ENCODE measurements at places on chromosomes 12 and 14.

DNA sequence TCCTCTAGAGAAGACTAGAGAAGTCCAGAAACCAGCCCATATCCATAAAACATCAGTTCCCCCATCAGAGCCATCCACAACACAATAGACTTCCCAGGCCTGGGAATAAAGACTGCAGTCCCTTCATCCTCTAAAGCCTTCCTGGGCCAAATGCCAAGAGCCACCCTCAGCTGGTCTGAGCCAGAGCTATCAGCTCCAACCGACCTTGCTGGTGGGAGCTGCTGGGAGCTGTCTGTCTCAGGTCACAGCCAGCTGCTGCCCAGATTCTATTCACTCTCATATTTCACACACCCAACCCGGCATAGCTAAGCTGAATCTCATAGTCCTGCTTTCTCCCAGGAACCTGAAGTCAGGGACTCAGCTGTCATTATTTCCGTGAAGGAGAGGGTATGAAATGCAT is 10.9 kb upstream of the TFCP2 start:
- no peak for DNase-seq

GRCh38 chr14:85300107-85300506 is 229.8 kb upstream of the FLRT2 start:
- DNase-seq: no peak

DNA sequence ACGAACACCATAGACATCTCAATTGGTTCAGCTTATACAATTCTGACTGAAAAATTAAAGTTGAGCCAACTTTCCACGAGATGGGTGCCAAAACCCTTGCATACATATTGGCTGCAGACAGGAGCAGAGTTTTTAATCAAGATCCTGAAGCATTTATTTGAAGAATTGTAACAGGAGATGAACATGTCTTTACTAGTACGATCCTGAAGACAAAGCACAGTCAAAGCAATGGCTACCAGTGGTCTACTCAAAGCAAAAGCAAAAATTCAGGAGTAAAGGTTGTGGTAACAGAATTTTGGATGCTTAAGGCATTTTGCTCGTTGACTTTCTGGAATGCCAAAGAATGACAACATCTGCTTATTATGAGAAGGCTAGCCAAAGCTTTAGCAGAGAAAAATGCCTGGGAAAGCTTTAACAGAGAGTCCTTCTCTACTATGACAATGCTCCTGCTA is 20.7 kb downstream of the ZDHHC17 start:
- no peak for DNase-seq

- DNase-seq: no peak
These were observed 15.8 kb upstream of the KRAS start for GRCh38 chr12:25266497-25266896.

DNA sequence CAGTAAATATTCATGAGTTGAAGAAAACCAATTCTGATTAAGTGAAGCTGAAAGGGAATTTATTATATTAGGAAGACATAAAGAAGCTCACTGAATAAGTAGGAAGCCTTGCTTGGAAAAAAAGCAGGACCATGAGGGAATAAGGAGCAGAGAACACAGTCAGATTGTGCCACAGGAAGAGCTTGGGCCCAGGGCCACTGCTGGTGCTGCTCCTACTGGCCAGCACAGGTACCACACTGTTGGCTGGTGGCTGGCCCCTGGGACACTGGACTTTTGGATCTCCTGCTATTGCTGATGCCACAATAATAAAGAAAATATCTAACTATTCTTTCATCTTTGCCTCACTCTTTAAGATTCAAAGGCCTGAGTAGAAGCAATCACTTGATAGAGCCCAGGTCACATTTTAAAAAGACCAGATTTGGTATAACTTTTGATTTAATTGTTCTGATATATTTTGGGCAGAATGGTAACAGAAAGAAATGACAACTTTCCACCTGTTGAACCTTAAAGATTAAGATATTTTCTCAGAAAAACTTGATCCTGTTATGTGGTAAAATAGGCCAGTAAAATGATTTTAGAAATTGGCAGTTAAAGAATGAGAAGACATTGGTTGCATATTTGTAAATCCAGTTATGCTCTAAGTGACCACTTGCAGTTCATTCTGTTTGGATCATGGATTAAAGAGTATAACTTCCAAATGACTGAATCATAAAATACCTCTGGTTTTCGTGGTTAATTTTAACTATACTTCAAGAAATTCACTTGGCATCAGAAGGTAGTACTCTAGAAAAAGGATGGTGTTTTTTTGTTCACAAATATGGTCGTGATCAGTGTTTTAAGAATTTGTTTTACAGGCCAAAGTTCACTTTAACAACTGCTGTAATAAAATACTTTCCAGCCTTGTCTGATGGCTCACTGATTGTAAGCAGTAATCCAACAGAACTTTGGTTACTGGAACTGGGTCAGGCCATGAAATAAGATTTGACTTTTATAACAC is 68.3 kb downstream of the DERA start:
- no peak for DNase-seq

- no peak for DNase-seq
These were observed 123.7 kb downstream of the DAD1 start for GRCh38 chr14:22465201-22465840.

GRCh38 chr12:60842181-60842580 is 1246.4 kb downstream of the SLC16A7 start:
- no peak for DNase-seq

DNA sequence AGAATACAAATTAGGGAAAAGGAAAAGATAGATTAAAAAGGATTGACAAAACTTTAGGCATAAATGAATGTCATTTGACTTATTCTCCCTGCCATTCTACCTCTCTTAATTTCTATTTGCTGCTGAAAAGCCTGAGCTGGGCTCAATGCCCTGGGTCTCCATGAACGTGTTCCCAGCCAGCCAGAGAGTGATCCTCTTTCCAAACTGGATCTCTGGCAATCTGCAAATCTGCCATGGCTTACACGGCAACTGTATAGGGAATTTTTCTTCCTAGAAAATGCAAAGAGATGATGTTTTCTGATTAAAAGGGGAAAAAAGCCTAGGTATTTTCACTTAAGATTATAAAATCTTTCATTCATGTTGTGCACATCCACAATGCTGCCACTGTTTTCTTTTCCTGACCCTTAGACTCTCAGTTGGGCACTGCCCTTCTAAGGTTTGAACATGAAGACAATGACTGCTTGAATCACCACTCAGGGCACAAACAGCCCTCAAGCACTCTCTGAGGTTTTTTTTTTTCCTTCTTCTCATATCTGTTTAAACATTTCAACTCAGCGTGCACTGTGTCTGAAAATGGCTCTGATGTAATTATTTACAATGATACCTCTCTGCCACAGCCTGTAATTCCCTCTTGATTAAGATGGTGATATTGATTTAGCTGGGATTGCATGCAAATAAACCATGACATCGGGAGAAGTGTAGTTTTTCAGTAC is 60.3 kb downstream of the DACT1 start:
- no peak for DNase-seq

DNA sequence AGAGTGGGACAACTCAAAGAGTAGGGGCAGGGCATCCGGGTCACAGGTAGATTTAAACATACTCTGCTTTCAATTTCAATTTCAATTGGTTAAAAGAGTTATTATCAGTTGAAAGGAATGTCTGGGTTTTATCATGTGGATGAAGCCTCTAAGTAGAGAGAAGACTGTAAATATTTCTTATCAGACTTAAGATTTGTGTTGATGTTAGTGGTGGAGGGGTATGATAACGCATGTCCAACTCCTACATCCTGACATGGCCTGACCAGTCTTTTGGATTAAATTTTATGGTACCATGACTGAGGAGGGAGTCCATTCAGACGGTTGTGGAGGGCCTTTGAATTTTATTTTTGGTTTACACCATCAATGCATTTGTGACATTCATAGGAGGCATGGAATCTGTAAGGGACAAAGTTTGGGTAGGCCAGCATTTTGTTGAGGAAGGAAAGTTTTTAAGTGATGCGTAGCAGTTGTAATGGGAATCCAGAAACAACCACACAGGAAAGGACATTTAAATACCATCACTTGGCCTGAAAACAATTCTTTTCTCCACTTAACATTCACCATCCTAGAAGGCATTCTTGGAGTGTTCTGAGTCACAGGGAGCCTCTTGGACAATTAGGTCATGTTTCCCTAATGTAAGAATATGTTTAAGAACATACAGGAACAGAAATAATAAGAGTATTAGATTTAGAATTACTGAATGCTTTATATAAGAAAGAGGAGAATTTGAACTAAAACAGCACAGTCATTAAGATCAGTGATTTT is 371.9 kb downstream of the ATP23 start:
- DNase-seq: no peak

DNA sequence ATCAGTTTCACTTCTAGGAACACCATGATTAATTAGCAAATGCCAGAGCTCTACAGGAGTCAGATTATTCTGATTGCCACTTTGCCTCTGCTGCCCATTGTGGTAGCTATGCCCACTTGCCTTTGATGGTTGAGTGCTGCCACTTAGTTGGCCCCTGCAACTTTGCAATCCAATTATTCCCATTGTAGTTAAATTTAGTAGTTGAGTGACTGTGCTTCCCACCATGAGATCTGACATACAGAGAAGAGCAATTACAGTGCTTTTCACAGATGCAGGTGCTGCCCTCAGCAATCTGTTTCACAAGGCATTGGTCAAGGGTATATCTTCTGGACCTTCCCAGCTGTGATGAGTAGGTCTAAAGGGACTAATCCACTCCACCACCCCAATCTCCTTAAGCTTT is 468.4 kb upstream of the RGS6 start:
- no peak for DNase-seq

DNA sequence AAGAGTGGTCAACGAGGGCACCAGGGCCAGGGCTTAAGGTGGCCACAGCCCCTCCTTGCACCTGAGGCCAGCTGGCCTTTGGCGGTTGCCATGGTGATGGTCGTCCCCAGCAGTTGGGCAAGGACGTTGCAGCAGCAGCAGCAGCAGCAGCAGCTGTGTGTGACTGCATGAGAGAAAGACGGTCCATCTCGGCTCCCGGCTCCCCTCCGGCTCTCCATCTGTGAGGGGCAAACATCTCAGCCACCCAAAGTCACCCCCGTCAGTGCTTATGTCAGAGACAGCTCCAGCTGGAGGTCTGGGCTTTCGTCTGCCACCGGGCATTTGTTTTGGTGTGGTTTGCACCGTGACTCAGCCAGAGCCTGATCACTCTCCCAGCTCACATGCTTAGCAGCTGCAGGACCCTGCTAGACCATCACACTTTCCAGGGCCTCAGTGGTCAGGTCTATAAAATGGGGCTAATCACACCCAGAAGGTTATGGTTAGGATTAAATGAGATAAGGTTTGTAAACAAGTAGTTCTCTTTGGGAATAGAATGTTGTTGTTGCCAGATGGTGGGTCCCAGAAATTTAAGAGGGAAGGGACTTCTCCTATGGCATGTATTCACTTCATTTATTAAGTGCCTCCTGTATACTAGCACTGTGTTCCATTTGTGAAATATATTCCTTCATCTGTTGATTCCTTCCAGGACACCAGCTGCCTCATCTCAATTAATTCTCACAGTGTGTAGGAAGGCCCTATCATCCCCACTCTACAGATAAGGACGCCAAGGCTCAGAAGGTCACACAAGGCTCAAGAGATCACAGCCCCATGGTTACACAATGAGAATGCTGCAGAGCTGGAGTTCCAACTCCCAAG is 212.6 kb upstream of the LHX5 start:
- no peak for DNase-seq

DNA sequence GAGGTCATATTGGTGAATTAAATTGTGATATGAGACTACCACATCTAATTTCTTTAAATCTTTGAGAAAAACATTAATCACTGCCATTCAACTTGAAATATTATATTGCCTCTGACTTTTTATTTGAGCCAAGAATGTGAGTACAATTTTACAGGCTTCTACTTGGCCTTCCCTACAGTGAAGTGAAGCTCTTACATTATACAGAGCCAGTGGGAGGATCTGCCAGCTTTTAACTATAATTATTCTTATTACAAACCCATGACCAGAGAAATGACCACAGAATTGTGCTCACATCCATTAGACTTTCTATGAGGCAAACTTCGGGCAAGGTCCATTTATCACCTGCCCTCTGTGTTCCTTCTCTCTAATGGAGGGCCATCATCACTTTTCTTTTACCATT is 114.2 kb downstream of the RERGL start:
- no peak for DNase-seq

DNA sequence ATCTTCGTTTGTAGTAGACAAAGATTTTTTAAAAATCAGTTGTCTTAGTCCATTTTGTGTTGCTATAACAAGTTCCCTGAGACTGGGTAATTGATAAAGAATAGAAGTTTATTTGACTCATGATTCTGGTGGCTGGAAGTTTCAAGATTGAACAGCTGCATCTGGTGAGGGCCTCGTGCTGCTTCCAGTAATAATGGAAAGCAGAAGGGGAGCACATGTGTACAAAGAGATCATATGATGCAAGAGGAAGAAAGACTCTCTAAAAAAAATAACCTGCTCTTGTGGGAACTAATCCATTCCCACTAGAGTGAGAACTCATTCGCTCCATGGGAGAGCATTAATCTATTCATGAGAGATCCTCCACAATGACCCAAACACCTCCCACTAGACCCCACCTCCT is 24.8 kb downstream of the MUCL1 start:
- DNase-seq: no peak

GRCh38 chr14:94962166-94962575 is 192.3 kb upstream of the GSC start:
- no peak for DNase-seq

- no peak for DNase-seq
These were observed 75.6 kb upstream of the USP44 start for GRCh38 chr12:95626854-95627253.

- no peak for DNase-seq
These were observed 58.3 kb downstream of the ANAPC7 start for GRCh38 chr12:110345176-110345661.

Measured in MM.1S (cell line).